ENCODE measurements at places on chromosomes 3 and 15. TPM values are rescaled to one million over a fixed set of nuclear protein-coding genes. Genes with fewer than 3 reads are reported as not detected.

DNA sequence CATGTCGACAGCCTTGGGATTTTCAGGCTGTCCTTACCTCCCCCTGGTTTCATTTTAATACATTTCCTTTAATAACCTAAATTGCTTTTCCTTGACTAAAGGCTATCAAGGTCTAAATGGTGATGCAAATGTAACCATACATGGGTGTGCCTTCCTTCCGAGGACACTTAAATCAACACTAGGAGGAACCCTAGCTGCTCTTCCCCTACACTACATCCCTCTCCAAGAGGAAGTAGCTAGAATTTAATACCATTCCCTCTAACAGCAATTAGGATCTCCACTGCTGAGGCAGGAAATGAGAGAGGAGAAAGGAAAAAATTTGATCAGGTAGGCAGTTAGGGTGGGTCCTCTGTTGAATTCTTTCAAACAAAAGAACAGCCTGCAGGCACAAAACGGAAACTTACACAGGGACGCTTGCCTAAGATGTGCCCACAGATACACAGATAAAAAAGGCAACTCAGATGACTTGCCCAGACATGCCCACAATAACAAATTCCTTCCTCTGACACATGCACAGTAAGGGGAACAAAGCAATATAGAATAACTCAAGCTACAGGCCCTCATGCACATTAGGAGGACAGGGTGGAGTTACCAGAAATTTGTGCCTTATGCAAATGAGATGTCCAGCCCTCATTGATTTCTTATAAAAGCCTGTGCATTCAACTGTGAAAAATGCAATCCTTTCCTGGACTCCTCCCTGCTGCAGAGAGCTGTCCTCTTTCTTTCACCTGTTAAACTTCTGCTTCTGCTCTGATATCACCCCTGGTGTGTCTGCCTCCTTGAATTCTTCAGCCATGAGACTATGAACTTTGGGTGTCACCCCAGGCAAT, 1024.4 kb upstream of the CADM2 start:
- peak; percentile 56 for DNase-seq

GRCh38 chr3:105539897-105540296, 173.2 kb downstream of the ALCAM start:
- DNase-seq = no peak

DNA sequence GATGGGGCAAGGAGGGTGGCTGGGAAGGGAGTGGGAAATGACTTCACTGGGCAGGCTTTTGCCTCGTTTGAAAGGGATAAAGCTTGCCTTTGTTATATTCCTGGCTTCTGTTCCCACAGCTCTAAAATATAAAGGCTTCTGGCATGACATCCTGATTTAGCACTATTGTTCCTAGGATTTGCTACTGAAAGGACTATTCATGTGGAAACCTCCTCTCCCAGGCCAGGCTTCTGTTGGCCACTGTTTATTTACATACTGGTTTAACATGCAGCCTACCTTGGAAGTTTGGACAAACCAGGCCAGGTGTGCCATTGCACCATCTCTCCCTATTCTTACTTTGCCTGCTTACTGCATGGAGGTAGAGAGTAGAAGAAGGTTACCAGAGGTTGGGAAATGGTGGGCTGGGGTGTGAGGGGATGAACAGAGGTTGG, 2.4 kb upstream of the LMCD1 start:
- peak; percentile 89 for DNase-seq

GRCh38 chr3:62249484-62249776, 123.9 kb downstream of the FEZF2 start:
- no peak for DNase-seq

TMIE gene
- total RNA-seq = 6.5 TPM
